Activated naive CD8-positive, alpha-beta T cell treated with anti-CD3 and anti-CD28 coated beads, Interleukin-2, amount 50 U/mL, for 16 hours (primary cell): ENCODE measurements at places on chromosomes 3 and 15.

DNA sequence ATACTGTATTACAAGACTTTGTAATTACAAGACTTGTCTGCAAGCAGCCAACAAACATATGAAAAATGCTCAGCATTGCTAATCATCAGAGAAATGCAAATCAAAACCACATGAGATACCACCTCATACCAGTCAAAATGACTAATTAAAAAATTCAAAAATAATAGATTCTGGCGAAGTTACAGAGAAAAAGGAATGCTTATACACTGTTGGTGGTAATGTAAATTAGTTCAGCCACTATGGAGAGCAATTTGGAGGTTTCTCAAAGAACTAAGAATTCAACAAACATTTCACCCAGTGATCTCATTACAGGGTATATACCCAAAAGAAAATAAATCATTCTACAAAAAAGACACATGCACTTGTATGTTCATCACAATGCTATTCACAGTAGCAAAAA lies 617.5 kb upstream of the CCDC54 start:
- no peak for DNase-seq

DNA sequence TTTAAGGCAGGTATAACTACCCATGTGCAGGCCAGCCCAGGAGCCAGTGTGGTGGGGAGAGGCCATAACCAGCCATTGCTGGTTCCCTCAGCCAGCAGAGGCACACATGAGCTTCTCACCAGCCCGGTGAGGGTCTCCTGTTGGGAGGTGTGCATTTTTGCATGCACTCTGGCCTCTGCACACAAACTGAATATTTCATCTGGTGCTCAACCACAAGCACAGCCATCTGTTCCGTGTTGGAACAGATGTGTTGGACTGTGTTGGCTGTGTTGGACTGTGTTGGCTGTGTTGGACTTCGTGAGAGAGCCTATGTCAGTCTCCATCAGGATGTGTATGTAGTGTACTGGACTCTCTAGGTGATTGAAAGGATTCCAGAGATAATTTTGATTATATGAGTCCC lies 67.2 kb downstream of the RPL39L start:
- DNase-seq, result no peak

GRCh38 chr3:138936741-138937689 lies 9.9 kb downstream of the FOXL2 start:
- DNase-seq, result no peak

GRCh38 chr3:159789017-159789416 lies 199.6 kb upstream of the IL12A start:
- DNase-seq, result no peak

- DNase-seq, result no peak
Measured at GRCh38 chr3:128227507-128227906, 74.2 kb downstream of the EEFSEC start.

DNA sequence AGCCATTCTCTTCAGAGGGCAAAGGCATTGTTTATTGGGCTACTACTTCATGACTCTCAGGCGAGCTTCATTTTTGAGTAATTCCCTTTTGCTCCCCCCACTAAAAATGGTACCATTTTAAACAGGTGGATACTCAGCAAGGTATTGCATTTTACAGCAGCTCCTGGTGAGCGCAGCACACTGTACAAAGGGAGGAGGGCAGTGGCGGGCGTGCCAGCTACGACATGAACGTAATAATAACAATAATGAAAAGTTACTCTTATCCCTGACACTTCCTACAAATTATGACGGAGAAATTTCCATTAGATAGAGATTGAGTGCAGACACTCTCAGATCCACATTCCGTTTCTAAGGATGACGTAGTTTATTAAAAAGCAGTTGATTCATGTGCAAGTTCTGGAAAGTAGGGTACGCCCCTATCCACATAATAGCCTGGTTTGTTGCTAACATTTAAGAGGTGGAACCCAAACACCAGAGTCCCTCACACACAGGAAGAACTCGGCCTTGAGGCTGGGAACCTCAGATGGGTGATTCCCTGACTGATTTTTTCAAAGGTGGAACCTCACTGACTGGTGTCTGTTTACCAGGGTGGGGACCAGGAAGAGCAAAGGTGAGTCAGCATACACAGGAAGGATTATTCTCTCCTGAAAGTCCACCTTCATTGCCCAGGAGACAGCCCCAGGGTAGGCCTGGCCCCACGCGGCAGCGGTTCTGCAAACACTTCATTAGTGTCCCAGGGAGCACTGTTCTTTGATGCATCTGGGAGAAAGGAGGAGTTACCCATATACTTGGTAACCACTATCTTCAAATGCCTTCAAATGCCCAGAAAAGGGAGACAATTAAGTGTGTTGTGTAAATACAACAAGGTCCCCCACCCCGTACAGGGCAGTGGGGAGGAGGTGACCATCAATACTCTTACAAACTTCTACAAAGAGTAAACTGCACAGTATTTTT lies 69.9 kb downstream of the LDHAL6B start:
- DNase-seq, result no peak

GRCh38 chr15:44501768-44502366 lies 35.1 kb upstream of the EIF3J start:
- DNase-seq, result no peak

DNA sequence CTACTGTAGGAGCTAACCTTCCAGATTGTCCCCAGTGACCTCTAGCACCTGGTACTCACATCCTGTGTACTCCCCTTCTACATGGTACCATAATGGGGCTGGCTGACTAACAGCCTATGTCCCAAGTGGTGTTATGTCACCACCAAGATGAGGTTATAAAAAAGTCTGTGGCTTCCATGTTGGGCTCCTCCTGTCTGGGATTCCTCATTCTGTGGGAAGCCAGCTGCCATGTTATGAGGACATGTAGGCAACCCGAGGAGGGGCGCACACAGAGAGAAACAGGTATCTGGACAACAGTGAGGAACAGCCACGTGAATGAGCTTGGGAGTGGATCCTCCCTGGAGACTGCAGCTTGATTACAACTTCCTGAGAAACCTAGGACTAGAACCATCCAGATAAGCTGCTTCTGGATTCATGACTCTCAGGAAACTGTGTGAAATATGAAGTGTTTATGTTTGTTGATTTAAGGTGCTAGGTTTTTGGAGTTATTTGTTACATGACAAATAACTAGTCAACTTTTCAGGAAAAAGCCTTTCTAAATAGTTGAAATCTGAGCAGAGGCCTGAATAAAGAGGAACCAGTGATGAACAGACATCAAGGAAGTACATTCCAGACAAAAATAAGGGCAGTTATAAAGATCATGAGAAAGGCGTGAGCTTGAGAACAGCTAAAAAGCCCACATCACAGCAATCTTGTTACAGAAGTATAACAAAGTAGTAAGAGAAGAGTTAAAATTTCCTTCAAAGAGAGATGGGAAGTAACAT lies 21.7 kb downstream of the GOLIM4 start:
- DNase-seq, result no peak

DNA sequence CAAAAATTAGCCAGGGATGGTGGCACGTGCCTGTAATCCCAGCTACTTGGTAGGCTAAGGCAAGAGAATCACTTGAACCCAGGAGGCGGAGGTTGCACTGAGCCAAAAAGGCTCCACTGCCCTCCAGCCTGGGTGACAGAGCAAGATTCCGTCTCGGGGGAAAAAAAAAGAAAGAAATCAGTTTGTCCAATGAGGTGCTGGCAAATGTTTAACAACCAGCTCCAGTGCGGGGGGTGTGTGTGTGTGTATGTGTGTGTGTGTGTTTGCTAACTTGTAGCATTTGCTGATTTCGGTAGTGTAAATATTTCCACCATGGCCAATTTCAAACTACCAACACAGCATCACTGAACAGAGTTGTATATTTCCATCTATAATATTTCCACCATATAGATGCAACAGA lies 23.8 kb upstream of the IDH2 start:
- no peak for DNase-seq
